ENCODE measurements at places on chromosomes 16 and 17.

GRCh38 chr16:4481526-4481925 lies 5.3 kb downstream of the HMOX2 start:
- no peak for DNase-seq

DNA sequence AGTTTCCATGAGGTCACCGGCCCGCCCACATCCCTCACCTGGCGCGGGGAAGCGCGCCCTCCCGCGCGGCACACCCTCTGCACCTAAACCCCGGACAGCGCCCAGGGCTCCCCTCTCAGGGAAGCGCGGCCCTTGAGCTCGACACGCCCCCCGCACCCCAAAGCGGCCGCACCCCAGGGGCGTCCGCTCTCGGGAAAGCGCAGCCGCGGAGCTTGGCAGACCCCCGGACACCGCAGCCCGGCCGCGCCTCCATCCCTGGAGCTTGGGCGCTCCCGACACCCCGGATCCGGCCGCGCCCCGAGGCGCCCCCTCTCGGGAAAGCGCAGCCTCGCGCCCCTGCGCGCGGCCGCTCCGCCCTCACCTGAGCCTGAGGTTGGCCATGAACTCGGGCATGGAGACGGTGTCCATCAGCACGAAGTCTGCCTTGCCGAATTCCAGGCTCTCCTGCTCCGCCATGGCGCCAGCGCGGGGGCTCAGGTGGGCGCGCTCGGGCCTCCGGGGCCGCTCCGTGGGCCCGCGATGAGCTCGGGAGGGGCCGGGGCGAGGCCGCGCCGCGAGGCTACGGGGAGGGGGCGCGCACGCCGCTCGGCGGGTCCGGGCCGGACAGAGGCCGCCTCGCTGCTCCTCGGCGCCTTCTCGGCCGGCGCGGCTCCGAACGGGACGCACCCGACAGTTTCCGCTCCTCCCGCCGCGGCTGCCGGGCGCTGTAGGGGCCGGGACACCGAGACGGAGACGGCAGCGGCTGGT lies at the start of gene MYO1D:
TSS of gene MYO1D (minus strand) at position 708 of the 747 bp plus-strand sequence. CDS start at position 456, 252 bp downstream.
- DNase-seq, result peak; percentile 85

- DNase-seq, result no peak
These were observed 5.0 kb upstream of the WFIKKN2 start for GRCh38 chr17:50830352-50830751.

- DNase-seq, result no peak
These were observed 1.1 kb upstream of the PRPSAP1 start for GRCh38 chr17:76354747-76355310.

DNA sequence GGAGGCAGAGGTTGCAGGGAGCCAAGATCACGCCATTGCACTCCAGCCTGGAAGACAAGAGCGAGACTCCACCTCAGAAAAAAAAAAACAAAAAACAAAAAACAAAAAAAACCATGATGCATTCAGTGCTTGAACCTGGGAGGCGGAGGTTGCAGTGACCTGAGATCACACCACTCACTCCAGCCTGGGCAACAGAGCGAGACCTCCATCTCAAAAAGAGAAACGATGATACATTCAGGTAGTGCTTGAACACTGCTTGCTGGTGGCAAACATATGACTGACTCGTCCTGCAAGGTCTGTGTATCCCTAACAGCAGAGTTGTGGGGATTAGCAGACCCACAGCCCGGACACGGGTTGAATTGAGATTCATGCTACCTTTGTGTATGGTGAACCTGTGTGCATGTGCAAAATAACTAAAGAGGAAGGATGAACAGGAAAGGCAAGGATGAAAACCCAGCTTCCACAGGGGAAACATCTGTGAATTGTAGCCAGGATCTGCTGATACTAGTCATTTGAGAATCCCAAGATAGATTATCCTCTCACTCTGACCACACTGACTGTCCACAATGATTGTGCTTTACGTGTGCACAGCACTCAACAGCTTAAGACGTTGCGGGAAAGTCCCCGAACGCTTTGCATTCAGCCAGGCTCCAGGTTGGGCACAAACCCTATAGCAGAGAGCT lies 52.4 kb upstream of the MRPS23 start:
- no peak for DNase-seq

DNA sequence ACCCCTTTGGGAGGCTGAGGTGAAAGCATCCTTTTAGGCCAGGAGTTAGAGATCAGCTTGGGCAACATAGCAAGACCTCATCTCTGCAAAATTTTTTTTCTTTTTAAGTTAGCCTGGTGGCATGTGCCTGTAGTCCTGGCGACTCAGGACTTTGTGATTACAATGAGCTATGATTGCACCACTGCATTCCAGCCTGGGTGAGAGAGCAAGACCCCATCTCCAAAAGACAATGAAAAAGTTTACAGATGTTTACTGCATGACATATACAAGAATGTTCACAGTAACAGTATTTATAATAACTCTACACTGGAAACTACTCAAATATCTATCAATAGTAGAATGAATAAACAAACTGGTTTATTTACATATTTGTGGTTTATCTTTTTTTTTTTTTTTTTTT lies 33.1 kb upstream of the CCL22 start:
- DNase-seq, result no peak

- DNase-seq, result no peak
These were observed 579.2 kb upstream of the PSMD7 start for GRCh38 chr16:73717266-73717974.

DNA sequence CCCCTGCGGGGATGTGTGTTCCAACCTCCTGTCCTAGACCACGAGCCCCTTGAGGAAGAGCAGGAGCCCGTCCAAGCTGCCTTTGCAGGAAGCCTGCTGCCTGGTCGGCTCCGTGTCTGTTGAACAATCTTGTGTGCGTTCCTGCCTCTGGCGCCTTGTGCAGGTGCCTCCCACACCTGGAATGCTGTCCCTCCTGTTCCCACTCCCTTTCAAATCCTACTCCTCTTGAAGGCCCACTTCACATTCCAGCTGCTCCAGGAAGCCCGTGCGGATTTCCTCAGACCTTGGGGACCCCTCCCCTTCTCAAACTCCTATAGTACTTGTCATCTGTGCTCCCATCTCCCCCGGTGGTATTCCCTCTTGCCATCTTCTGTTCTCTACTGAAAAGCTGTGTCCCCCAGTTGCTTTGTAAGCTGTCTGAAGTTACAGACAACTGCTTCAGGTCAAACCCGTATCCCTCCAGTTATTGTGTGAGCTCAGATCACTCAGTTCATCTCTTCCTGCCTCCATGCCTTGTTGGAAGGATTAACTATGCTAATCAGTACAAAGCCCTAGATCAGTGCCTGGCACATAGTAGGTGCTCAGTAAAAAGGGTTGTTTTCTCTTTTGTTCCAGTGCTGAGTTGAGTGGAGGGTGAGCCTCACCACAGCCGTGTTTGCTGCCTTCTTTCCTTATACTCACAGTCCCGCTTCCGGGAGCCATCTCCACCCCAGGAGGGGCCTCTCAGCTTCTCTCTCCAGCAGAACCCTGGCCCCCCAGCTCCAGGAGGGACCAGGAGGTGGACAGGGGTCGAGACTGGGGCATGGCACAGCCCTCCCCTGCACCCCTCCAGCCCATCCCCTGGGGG lies 241.8 kb upstream of the CIBAR2 start:
- no peak for DNase-seq

DNA sequence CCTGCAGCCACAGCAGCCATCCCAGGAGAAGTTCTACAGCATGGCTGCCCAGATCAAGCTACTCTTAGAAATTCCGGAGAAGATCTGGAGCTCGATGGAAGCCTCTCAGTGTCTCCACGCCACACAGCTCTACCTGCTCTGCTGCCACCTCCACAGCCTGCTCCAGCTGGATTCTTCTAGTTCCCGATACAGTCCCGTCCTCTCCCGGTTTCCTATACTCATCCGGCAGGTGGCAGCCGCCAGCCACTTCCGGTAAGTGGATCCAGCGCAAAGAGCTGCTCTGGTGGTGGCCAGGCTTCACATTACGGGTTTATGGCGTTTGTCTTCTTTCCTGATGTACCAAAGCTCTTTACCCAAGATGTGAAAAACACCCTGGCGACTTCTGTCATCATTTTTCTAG lies 3.6 kb downstream of the COG1 start:
- no peak for DNase-seq

- no peak for DNase-seq
These were observed 6.3 kb downstream of the TERF2IP start for GRCh38 chr16:75653922-75654321.

DNA sequence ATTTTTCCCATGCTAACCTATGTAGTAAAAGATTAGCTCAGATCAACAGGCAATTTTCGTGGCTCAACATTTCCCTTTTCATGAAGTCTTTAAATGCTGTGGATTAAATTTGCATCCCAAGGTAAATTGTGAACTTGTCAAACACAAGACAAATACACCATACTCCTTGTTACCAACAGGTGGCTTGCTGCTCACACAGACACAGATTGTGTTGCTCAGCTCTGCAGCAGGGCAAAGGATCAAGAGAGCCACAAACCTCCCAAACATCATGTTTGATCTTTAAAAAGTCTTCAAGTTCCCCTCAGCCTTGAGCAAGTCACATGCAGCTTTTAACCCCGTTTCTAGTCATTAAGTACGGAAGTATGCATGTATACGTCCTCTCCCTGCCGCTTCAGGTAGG lies 119.6 kb upstream of the CNTNAP4 start:
- no peak for DNase-seq

- DNase-seq, result no peak
These were observed 156.9 kb upstream of the CES5A start for GRCh38 chr16:56032072-56032471.

DNA sequence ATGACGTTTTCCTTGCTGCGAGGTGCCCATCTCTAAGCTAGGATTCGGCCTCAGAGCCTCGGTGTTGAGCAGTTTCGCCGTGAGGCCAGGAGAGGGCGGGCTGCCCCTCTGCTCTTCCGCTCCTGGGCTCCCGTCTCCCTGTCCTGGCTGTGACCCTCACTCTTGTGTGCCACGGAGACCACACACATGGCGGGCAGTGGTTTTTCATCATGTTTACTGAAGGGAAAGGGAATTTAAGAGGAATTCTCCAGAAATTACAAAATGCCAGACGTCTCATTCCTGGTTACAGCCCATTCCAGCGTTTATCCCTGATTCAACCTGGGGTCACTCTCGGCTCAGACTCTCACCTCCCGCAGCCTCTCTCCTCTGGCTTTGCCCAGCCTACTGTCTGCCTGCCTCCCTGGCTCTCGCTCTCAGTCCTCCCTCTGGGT lies 96.8 kb upstream of the ELAC2 start:
- DNase-seq, result peak; percentile 13

GRCh38 chr17:73189417-73190099 lies 3.3 kb upstream of the COG1 start:
- no peak for DNase-seq

DNA sequence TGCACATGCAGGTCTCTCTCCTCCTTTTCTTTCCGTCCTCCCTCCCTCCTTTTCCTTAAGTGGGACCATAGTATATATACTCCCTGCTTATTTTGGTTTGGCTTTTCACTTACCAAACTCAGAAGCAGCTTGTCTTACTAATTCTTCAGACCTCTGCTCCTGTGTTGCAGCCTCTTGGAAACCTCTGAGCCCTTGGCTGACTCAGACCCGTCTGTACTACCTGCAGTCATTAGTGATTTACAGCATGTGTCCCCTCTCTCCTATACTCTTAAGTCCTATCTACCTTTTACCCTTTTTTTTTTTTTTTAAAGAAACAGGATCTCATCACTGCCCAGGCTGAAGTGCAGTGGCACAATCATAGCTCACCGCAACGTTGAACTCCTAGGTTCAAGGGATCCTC lies 207.0 kb downstream of the STX8 start:
- no peak for DNase-seq

DNA sequence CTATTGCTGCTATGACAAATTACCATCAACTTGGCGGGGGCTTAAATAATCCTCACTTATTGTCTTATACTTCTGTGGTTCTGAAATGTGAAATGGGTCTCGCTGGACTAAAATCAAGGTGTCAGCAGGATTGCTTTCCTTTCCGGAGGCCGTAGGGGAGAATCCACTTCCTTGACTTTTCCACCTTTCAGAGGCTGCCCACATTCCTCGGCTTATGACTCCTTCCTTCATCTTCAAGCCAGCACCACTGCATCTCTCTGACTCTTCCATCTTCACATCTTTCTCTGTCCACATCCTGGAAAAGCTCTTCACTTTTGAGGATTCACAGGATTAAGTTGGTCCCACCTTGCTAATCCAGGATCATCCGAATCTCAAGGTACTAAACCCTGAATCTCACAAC lies 217.8 kb downstream of the GRIN2A start:
- DNase-seq, result no peak

DNA sequence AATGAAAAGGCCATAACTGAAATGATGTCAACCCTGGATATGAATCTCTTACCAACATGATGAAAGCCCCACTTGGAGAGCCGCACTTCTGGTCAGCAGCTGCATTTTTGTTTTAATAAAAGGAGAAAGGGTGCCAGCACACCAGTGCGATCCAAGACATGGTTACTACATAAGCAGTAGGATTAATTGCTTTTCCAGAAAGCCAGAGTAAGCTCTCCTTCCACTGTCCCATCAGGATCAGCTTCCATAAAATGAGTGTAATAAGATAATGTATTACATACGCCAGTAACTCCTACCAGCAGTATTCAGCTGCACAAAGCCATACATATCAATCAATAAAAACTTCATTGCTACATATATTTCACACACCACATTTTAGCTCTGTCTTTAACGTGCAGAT lies 26.3 kb upstream of the NACA2 start:
- no peak for DNase-seq

DNA sequence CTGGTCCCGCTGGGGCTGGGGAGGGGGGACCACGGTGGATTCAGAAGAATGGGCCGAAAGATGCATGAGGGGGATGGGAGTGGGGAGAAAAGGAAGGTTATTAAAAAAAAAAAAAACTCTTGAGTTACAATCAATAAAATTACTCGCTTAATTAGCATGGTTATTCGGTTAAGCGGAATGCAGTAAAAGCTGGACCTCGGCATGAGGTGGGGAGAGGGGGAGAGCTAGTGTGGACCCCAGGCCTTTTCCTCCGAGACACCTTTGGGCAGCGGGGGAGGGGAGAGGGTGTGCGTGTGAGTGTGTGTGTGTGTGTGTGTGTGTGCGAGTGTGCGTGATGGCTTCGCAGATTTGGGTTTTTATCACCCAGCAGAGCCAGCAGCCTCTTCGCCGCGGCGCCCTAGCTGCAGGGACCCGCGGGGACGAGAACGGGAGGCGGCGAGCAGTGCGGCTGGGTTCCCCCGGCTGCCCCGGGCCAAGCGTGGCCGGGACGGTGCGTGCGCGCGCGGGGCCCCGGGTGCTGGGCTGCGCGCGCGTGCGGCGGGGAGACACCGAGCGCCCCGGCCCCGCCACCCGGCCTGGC lies 3.7 kb downstream of the BAHCC1 start:
- no peak for DNase-seq

DNA sequence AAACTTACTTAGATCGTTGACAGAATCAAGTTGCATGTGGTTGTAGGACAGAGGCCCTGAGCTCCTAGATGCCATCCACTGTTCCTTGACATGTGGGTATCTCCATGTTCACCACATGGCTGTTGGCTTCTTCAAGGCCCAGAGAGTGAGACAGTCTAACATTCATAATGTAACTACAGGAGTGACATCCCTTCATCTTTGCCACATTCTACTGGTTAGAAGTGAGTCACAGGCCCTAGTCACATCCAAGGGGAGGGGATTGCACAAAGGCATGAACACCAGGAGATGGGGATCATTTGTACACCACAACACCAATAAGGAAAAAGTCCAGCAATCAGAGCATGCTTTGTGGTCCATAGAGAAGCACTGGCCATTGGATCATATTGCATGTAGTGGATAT lies 56.6 kb downstream of the WSCD1 start:
- DNase-seq, result no peak
